ENCODE measurements at places on chromosomes 16 and 17. TPM values are rescaled to one million over a fixed set of nuclear protein-coding genes. Genes with fewer than 3 reads are reported as not detected.

DNA sequence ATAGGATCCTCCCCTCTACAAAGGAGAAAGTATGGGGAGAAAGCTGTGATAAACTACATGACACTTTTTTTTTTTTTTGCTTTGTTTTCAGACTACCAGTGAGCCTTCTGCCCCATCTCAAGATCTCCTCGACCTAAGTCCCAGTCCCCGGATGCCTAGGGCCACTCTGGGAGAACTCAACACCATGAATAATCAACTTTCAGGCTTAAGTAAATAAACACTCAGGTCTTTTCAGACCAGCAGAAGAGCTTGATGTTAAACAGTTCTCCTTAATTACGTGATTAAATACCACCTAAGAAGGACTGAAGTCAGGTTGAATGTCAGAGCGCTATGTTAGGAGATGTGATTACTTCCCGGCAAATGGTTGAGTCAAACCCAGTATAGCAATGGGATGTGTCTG, 31.4 kb downstream of the COX11 start:
- no peak overlapping the region for H3K4me3 ChIP-seq
- H3K27me3 ChIP-seq: no peaks in the 10 kb centered on the region
- no peaks in the 10 kb centered on the region for H3K4me1 ChIP-seq
- DNase-seq: no peak

DNA sequence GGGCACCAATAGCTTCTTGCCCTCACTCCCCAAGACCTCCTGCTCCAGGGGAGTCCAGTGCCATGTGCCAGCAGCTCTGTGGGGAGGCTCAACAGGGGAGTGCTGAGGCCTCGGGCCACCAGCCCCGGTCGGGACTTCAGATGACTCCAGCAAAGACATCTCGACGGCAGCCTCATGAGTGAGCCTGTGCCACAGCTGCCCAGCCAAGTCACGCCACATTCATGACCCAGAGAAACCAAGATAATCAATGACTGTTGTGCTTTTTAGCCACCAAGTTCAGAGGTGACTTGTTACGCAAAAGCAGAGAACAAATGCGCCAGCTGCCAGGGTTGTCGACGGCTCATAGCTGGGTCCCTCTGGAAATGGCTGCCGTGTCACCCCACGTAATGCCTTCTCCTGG, 157.5 kb downstream of the BANP start:
- no peak overlapping the region for H3K4me3 ChIP-seq
- no peak for DNase-seq
- no peaks in the 10 kb centered on the region for H3K36me3 ChIP-seq
- H3K27me3 ChIP-seq: no peaks in the 10 kb centered on the region

KRT31 gene
- not detected for total RNA-seq

PRSS21 gene
- 21.5 TPM for total RNA-seq

TEKT3 gene
- total RNA-seq: 0.57 TPM

CLDN7 gene
- total RNA-seq: 0.73 TPM

DNA sequence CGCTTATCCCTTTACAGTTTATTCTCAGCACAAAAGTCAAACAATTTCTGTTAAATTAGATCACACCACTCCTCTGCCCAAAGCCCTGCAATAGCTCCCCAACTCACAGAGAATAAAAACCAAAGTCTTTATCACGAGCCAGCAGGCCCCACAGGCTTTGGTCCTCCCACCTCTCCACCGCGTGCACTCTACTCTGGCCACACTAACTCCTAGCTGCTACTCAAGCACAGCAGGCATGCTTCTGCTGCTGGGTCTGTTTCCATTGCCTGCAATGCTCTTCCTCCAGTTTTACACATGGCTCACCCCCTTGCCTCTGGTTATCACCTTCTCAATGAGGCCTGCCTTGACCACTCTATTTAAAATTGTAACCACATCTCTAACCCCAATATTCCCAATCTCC, 27.6 kb downstream of the HELZ start:
- peaks cover 36% of the 10 kb centered on the region for H3K4me1 ChIP-seq
- peaks cover 5% of the 10 kb centered on the region for H3K36me3 ChIP-seq
- H3K4me3 ChIP-seq: no peak overlapping the region
- H3K27me3 ChIP-seq: no peaks in the 10 kb centered on the region
- no peak for DNase-seq
- no peak overlapping the region for H3K27ac ChIP-seq

Data from natural killer cell treated with Interleukin-12 subunit alpha and Interleukin-12 subunit beta and Interleukin-15 and Interleukin-18, amount 100 ng/mL, for 72 hours (primary cell).